Stimulated activated CD8-positive, alpha-beta memory T cell treated with anti-CD3 and anti-CD28 coated beads, Interleukin-12 subunit alpha, Interleukin-12 subunit beta, amount 100 ng/mL, for 1 hour (primary cell): ENCODE measurements at places on chromosomes 4 and X.

GRCh38 chr4:54363037-54363436 lies 133.9 kb downstream of the PDGFRA start:
- DNase-seq: no peak

DNA sequence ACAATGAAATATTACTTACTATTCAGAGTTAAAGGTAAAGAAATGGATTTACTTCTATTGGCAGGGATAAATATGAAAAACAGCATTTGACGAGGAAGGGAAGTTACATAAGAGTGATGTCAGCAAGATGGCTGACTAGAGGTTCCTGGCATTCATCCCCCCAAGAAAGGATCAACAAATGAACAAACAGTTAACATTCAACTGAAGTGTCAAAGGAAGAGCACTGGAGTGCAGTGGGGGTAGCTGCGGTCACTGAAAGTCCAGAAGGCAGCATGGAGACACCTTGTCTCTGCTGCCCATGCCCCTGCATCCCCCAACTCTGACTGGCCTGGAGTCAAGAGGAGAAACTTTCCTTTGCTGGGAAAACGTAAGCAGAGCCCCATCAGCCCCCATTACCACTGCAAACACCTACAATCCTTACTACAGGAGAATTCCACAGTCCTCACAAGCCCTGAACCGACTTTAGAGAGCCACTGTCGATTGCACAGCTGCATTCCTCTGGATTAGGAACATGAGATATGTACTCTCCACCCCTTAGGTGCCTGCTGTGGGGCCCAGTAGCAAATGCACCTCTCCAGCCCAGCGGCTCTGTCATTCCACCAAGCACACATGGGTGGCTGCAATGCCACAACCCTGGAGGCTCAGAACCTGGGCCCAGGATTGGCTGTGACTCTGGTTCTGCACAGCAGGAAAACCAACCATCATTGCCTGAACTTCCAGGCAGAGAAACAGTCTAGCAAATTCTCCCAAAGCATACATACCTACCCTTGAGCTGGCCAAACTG lies 79.5 kb downstream of the CBR4 start:
- DNase-seq: no peak

GRCh38 chr4:1279253-1279652 lies 10.4 kb upstream of the MAEA start:
- no peak for DNase-seq

DNA sequence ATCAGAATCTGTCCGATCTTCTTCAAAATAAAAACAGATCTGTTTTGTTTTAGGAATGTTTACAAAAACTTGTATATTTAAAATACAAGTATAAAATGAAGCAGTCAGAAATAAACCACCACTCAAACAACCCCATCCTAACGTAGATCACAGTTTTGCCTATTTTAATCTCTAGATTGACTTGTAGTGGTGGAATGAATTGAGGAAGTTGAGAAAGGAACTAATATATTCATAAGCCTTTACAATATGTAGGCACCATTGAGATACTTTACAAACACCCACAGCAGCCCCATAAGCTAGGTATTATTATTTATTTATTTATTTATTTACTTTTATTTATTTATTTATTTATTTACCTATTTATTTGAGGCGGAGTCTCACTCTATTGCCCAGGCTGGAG lies 52.3 kb upstream of the KLF3 start:
- no peak for DNase-seq

- no peak for DNase-seq
These were observed 121.0 kb downstream of the PPA2 start for GRCh38 chr4:105352826-105353225.

- DNase-seq: no peak
These were observed 16.8 kb upstream of the DMP1 start for GRCh38 chr4:87633243-87633642.

DNA sequence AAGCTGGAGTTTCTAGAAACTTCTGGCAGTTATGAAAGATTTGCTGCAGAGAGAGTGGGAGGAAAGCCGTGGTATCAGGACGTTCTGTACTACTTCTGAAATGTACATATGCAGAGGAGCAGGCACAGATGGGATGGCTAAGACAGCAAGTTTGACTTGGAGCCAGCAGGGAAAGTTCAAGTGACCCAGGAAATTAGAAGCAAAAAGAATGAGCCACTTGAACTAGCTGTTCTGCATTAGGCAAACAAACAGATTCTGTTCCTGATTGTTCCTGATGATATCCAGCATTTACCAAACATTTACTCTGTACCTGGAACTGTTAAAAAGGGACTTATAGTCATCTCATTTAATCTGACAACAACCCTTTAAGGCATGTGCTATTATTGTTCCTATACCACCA lies 41.4 kb upstream of the CXCL13 start:
- DNase-seq: no peak
